ENCODE measurements at places on chromosomes 7 and 10.

GRCh38 chr10:78802866-78803265 lies 265.9 kb upstream of the ZMIZ1 start:
- DNase-seq = peak; percentile 74

GRCh38 chr7:122305475-122306319 lies 1.1 kb upstream of the FEZF1 start:
- DNase-seq = no peak

GRCh38 chr7:150375662-150376521 lies 3.2 kb upstream of the ZNF775 start:
- no peak for DNase-seq

- no peak for DNase-seq
Observed at GRCh38 chr7:1939434-1940401, 269.6 kb downstream of the ELFN1 start.

DNA sequence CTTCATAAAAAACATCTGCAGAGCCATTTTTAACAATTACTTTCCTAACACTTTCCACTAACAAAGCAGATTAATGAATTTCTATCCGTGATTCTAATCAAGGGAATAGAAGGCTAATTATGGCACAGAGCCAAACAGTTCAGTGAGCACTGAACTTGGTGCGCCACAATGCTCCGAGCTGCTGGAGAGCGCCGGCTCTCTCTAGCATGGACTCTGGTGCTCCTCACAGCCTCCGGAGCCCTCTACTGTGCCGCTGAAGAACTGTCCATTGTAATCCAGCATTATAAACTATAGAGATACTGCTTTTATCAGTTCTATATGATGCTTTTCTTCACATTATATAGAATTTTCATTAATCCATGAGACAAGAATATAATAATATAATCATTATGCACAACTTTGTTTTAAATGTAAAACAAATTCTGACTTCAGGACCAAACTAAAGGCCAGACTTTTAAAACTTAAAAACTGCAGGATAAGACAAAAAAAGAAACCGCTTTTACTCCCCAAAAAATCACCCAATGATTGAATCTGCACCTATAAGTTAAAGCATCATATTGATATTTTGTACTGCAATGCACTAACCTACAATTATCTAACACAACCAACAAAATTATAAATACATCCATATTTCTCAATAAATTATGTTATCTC lies 123.6 kb downstream of the RNF32 start:
- peak; percentile 30 for DNase-seq

GRCh38 chr7:26553128-26553527 lies 261.5 kb downstream of the SNX10 start:
- DNase-seq = no peak

DNA sequence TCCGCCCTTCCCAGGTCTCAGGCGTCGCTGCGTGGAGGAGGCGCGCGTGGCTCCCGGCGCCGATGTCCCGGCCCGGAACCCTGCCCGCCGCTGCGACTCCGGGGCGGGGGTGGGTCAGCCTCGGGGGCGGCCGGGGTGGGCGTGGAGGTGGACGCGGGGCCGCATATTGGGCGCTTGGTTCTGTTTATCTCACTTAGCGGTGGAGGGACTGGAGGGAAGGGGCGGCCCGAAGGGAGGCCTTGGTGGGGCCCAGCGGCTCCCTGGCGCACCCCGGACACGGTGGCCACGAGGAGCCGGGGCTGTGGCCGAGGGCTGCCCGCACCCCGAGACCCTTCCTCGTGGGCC lies 8.6 kb downstream of the UNCX start:
- no peak for DNase-seq

- no peak for DNase-seq
Observed at GRCh38 chr7:151408839-151409666, 785 bp downstream of the WDR86 start.

DNA sequence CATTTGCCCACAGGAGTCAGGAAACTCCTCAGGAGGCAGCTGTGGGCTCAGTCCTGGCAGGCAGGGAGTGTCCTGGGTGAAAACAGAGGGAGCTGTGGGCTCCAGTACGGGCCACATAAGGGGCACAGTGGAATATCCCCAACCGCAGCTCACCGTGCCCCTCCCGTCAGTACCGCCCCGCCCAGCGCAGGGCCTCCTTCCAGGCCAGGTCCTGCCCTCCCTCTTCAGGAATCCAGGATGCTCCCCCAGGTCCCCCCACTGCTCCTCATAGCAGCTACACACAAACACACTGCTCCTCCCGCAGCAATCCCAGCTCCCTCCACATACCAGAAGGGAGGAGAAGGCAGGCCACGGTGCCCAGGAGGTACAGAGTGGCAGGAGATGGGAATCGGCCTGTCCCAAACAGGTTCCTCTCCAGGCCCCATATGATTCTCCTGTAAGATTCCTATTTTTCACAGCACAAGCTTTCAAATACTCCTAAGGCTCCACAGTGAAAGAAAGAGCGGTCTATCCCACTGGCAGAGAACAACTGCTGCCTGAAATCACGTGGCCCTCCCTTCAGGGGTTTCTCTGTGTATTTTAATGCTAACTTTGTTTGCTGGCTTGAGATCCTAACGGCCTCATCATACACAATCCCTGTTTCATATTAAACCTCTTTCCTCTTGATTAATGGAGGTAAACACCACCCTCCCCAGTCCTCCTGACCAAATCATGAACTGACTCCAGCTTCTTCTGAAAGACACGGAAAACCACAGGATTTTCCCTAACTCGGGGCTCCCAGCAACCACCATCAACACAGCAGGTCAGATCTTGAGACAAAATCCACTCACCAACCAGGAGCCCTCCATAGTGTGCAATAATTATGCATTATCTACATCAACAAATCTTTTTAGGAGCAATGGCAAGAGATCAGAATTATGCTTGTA lies 178.7 kb downstream of the TNS3 start:
- no peak for DNase-seq
